NCI-H1105 treated with DMSO at 0.1 percent for 48 hours (cell line): ENCODE measurements at places on chromosomes 1 and 21.

DNA sequence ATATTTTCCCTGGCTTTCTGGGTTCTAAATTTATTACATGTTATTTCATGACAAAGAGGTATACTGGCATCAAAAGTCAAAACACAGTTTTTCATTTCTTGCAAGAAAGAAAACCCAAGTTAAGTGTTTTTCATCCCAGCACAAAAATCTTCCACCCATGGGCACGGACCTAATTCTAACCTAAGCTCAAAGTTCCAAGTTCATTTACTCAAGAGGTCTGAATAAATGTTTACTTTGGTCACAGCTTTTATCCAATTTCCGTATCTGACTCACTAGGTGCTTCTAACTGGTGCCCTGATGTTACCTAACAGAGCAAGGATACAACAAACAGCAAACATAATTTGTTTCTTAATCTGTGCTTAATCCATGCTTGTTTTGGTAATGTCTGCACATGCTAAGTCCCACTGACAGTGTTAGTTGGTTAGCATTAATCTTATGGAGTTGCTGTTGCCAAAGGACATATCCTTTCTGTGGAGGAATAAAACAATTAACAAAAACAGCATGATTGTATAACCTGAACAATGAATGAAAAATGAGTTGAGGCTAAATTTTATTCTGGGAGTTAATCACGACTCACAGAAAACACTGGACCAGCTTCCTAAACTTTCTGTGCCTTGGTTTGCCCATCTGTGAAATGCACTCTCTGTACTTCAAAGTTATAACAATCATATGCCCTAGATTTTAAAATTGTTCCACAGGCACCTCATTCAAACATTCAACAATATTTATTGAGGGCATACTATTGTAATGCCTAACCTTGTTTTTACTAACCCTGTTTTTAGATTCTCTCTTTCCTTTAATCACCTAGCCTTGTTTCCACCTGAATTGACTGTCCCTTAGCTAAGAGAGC lies 4.2 kb upstream of the CHD1L start:
- DNase-seq = no peak

DNA sequence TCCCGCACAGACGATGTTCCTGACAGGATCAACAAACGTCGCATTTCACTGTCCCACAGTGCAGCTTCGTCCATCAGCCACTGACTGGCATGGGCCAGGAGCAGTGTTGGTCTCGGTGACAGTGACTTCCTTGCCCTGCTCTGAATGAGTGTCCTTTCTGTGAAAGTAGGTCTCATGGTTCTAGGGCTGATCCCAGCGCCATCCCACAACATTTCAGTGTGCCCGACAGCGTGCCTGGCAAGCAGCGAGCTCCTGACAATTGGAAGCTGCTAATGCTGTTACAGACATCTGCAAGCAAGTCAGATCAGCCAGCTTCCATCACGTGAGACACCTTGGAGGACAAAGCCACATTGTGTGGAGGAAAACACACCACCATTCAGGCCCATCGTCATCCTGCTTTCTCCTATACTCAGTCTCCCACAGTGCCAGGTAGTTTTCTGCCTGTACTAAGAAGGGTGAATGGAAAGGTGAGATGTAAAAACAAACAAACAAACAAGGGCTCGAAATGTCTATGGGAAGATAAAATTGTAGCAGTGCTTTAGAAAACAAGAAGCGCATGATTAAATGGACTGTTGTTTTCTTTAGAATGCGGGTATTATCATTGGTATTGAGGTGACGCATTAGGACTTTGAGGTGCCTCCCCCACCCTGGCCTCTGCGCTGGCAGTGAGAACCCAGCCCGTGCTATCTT lies 21.9 kb downstream of the ERRFI1 start:
- no peak for DNase-seq

DNA sequence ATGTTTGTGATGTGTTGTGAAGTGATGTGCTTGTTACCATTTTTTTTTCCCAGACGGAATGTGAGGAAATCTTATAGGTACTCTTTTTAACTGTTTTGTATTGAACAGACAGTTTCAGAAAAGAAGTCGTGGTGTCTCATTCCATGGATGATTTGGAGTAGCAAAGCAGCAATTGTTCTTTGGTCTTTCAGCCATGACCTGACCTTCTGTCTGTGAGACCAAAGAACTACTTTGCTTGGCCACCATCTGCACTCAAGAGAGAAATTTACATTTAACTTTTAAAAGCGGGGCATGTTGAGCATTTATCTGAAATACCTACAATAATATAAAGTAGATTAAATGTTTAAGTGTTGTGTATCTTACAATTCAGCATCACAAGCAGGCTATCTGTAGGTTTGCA lies 90.2 kb downstream of the SDCCAG8 start:
- DNase-seq = no peak

GRCh38 chr21:37507716-37508115 lies 141.1 kb downstream of the DYRK1A start:
- no peak for DNase-seq

DNA sequence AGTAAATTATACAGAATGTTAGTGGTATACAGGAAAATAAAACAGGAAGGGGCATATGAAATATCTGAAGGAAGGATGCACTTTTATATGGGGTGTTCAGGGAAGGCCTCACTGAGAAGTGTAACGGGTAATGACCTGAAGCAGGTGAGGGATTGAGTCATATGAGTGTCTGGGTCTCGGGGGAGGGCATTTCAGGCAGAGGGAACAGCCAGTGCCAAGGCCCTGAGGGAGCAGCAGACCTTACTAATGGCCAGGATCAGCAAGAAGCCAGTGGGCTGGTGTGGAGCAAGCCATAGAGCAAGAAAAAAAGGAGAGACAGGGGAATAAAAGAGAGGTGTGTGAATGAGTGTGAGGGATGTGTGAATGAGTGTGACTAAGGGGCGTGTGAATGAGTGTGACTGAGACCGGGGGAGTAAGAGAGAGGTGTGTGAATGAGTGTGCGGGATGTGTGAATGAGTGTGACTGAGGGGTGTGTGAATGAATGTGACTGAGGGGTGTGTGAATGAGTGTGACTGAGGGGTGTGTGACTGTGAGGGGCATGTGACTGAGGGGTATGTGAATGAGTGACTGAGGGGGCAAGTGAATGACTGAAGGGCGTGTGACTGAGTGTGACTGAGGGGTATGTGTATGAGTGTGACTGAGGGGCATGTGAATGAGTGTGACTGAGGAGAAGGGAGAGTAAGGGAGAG lies 107.2 kb downstream of the GLIS1 start:
- no peak for DNase-seq

- no peak for DNase-seq
These were observed 266.2 kb downstream of the LMO4 start for GRCh38 chr1:87594736-87595383.

DNA sequence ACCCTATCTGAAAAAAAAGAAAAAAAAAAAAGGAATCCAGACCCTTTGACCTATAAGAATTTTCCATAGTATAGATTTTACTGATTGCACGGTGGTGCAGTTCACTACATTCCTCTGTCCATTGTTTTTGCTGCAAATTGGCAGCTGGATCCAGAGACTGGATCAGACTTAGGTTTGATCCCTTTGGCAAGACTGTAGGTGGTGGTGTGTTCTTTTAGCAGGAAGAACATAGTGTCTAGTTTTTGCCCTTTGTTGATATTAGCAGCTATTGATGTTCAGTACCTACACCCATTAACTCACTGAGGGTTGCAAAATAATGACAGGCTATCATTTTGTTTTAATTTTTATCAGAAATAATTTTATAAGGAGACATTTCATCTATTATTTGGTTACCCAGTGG lies 37.1 kb downstream of the OSBPL9 start:
- no peak for DNase-seq

GRCh38 chr1:245823408-245824147 lies 668.8 kb downstream of the KIF26B start:
- no peak for DNase-seq

GRCh38 chr21:44790368-44790767 lies 11.3 kb downstream of the UBE2G2 start:
- DNase-seq = no peak
